ENCODE measurements at places on chromosomes 1 and 21.

DNA sequence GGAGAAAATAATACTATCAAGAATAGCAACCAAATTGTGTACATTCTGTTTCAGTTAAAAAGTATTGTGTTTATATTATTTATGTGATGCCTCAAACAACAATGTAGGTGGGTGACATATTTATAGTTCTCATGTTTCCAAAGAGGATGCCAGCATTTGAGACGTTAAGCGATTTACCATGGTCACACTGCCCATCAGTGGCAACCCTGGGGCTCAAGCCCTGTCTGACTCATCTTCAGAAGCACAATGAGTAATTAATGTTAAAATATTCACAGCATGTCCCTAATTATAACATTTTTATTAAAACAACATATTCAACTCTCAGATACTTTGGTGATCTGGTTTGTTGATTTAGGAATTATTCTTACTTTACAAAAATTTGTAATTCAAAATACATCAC, 409.4 kb downstream of the BRINP3 start:
- no peak for DNase-seq

GRCh38 chr1:161083748-161084596, 5.4 kb downstream of the NECTIN4 start:
- no peak for DNase-seq

GRCh38 chr1:182059936-182060335, 1.6 kb downstream of the ZNF648 start:
- no peak for DNase-seq

DNA sequence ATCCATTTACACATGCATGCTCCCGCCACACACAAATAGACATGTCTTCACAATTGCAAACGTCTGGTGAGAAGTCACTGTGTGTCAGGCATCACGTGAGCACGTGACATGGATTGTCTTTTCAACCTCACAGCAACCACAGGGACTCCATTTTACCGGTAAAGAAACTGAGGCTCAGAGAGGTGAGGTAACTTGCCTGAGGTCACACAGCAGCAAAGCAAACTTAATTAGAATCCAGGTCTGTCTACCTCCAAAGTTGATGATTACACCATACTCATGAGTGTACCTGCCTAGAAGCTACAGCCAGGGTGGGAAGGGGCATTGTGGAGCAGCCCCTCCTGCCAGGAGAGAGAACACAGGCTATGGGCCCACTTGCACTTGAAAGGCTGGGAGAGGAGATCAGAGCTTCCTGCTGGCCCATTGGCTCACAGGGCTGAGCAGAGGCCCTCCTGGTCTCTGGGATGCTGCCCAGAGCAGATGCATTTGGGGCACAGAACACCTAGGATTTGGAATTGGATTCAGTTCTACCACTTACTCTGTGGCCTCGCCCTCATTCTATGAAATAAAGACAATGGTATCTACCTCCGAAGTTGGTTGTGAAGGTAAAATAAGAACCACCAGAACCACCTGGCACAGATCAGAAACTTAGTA, 44.4 kb upstream of the SELENON start:
- DNase-seq, result no peak

- no peak for DNase-seq
Observed at GRCh38 chr1:234176000-234176399, 197.3 kb upstream of the COA6 start.

DNA sequence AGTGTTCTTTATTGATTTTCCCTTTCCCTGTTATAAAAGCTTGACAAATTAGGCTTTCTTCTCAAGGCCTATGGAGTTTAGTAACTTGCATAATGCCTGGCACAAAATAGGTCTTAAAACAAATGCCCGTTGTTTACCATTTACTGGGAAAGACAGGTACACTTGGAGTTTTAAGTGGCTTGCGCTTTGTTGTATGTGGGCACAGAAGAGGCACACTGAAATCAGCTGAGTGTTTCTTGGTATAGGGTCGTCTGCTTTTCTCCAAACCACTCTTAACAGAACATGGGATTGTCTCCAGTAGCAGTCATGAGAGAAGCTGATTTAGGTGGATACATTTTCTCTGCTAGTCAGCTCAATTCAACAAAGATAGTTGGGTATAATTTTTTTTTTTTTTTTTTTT, 132.5 kb downstream of the SYT14 start:
- DNase-seq, result no peak

- no peak for DNase-seq
Observed at GRCh38 chr1:217770918-217771317, 139.8 kb downstream of the SPATA17 start.

DNA sequence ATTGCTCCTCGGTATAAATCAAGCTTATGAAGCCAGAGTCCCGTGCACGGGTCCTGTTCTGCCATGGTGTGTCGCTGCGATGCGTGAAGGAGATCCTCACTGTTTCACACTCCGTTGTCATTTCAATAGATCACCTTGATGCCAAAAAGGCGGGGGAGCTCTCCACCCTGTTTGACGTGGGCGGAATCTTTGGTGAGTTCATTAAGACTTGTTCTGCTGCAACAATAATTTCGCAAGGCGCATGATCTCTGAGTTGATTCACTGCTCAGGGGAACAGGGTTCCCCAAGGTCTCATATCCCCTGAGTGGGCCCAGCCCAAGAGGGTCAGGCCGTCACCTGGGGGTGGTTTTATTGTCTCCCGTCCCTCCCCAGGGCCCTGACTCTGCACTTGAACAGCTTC, 50.0 kb downstream of the SLC37A1 start:
- DNase-seq, result no peak

DNA sequence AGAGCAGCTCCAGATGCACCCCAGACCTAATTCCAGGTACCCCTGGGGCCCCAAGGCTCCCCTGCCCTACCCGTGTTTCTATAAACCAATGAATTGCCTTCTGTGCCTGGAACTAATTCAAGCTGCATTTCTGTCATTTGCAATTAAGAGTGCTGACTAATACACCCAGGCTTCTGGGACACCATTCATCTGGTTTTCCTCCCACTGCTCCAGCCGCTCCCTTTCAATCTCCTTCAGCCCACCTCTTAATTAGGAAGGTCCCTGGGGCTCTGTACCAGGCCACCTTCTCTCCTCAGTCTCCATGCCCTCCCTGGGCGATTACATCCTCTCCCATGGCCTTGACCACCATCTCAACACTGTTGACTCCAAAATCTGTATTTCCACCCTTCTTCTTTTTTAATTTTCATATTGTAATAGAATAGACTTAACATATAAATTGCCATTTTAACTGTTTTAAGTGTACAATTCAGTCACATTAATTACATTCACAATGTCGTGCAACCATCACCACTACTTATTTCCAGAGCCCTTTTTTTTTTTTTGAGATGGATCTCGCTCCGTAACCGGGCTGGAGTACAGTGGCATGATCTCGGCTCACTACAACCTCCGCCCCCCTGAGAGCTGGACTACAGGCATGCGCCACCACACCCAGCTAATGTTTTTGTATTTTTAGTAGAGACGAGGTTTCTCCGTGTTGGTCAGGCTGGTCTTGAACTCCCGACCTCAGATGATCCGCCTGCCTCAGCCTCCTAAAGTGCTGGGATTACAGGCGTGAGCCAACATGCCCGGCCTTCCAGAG, 9.2 kb upstream of the GJB3 start:
- no peak for DNase-seq

- DNase-seq, result no peak
Observed at GRCh38 chr21:31198575-31198974, 145.5 kb downstream of the TIAM1 start.

GRCh38 chr1:62325681-62326080, 6.4 kb upstream of the KANK4 start:
- DNase-seq, result no peak

DNA sequence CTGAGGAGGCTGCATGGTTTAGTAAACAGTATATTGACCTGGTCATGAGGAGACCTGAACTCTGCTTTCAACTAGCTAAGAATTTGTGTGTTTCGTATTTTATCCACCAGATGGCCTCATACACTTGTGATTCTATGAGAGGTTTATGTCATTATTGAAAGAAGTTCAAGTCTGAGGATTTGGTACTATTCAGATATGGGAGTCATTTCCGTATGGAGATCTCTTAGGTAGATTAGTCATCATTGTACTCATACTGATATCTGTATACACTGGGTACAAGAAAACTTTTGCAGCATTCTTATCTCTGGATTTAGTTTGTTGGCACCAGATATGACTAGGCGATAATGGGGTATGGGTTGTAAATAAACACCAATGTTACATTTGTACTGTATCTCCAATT, 26.6 kb downstream of the ATF6 start:
- DNase-seq, result no peak

- no peak for DNase-seq
Observed at GRCh38 chr1:164728719-164729118, 169.7 kb downstream of the PBX1 start.

GRCh38 chr1:201501812-201502510, 5.0 kb downstream of the CSRP1 start:
- no peak for DNase-seq

GRCh38 chr21:37425001-37425400, 58.4 kb downstream of the DYRK1A start:
- DNase-seq, result no peak

GRCh38 chr1:247118946-247119446, 14.8 kb upstream of the ZNF669 start:
- no peak for DNase-seq

- no peak for DNase-seq
Observed at GRCh38 chr21:35925497-35925896, 134.8 kb downstream of the SETD4 start.

DNA sequence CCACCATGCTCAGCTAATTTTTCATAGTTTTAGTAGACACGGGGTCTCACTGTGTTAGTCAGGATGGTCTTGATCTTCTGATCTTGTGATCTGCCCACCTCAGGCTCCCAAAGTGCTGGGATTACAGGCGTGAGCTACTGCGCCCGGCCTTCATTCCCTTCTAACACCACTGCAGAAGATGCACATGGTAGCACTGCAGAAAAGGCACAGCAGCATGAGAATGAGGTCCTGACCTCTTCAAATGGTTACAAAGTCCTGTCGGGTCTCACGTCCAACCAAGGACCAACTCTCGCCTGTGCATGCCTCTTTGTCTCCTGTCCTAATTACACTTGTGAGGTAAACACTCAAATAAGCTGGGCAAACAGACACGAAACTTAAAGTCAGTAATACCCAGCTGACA, 83.0 kb upstream of the GCLM start:
- no peak for DNase-seq

DNA sequence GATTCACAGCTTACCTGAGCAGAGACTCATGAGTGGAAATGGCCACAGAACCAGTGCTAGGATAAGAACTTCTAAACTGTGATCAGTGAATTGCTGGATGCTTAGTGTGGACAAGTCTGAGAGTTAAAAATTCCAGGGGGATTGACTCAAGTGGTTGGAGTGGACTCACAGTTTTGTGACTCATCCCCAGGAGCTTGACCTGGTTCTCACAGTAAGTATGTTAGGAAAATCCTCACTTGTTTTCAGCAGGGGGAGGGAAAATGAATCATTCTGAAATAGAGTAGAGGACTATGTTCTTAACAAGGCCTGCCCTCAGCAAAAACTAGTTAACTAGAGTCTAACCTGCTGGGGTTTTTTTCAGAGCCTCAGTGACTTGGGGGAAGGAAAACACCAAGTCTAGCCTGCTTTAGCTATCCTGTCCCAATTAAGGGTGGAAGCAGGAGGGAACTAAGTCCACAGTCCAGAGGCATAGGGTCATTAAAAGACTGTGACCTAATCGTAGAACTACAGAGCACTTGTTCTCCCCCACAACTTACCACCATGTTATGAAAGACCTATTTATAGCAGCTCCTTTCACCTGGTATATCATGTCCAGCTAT, 6.1 kb upstream of the CDC73 start:
- no peak for DNase-seq

DNA sequence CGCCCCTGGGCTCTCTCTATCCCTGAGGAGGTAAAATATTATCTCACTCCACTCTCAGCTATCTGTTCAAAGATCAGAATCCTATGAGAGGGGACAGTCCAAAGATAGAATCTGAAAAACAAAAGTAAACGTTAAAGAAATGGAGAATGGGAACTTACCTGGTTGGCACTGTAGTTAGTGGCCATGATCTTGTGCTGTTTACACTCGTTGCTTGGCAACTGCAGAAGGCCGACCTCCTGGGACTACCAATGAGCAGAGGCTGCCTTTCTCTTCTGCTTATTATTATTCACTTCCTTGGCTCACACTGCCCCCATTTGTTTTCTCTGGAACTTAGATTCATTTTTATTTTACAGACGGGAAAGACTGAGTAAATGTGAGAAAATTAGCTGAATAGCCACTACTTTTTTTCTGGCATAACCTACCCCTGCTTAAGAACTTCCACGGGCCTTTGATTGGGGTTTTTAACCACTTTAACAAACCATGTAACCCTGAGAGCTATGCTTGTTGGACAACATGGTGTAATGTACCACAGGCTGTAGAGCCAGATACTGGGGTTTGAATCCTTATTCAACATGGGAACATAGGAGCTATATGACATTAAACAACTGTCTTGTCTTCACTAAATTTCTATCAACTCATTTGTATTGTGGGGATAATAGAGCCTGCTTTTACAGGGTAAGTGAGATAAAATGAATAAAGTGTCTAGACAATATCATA, at the start of gene CFAP126:
Gene CFAP126, minus strand, starts transcription at position 193 of the 717 bp plus-strand sequence. Its CDS starts 8 bp downstream, at position 185.
- no peak for DNase-seq

DNA sequence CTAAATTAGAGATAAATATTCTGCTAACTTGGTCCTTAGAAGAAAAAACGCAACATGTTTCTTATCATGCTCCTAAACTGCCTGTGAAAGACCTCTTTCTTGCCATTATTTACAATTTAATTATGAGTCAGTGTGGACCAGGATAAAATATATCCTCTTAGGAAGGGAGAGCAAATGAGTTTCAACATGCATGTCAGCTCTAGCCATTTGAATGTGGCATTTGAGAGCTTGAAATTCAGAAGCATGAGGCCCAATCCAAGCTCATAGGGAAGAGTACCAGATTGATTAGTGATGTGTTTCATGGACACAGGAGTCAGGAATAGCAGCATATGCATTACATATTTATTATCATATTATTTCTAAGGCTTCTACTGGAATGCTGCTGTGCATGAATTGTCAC, 39.3 kb downstream of the TBX15 start:
- DNase-seq, result no peak

- no peak for DNase-seq
Observed at GRCh38 chr1:172279939-172280636, 140.4 kb upstream of the C1orf105 start.

DNA sequence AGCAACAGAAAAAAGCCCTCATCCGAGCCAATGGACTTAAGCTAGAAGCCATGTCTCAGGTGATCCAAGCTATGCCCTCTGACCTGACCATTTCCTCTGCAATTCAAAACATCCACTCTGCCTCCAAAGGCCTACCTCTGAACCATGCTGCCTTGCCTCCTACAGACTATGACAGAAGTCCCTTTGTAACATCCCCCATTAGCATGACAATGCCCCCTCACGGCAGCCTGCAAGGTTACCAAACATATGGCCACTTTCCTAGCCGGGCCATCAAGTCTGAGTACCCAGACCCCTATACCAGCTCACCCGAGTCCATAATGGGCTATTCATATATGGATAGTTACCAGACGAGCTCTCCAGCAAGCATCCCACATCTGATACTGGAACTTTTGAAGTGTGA, 20.7 kb downstream of the NR5A2 start:
- no peak for DNase-seq

- DNase-seq, result no peak
Observed at GRCh38 chr1:182257369-182258063, 134.1 kb downstream of the GLUL start.

- DNase-seq, result no peak
Observed at GRCh38 chr1:74426208-74426937, 86.0 kb downstream of the LRRC53 start.

- DNase-seq, result no peak
Observed at GRCh38 chr1:3162322-3162882, 93.4 kb downstream of the PRDM16 start.
